ENCODE measurements at places on chromosomes 2 and 18. TPM values are rescaled to one million over a fixed set of nuclear protein-coding genes. Genes with fewer than 3 reads are reported as not detected.
A peak's percentile ranks its signal among the peaks of the same experiment; 100 is the strongest.

Gene DLX1
- total RNA-seq, result 1.4 TPM

- DNase-seq, result no peak
These were observed 85.3 kb downstream of the FEZ2 start for GRCh38 chr2:36512705-36513104.

Gene ARMC9
- 8.8 TPM for total RNA-seq

DNA sequence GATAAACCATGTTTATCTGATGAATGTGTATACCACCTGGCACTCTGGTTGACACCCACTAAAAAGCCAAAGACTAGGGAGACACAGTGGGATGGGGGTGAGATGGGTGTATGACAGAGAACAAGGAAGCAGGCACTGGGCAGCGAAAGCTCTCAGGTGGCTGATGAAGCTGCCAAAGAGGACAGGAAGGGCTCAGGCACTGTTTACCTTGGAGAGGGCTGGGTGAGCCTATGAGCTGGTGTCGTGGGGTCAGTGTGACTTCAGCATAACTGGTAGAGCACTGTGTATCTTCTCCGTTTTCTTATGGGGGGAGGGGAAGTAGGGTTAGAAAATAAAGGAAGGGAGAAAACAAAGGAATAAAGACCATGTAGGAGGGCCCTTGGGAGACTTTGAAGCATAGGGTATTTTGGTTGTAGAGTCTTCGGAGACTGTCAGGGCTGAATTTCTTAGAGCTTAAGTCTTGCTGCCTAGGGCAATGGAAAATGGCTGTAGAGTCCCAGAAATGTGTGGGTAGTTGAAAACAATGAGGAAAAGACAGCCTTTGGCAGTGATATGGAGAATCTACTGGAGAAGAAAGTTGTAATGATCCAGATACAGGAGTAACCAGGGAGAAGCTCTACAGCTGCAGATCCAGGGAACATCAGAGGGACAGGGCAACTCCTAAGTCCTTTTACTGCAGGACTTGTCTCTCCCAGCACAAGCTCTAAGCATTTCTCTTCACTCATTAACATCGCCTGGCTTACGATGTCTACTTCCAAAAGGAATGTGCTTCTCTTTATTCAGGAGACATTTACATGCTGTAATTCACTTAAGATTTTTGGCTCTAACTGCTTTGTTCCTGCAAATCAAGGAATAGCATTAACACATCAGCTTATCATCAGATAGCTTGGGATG, 120.0 kb downstream of the AQP4 start:
- no peak for DNase-seq

DNA sequence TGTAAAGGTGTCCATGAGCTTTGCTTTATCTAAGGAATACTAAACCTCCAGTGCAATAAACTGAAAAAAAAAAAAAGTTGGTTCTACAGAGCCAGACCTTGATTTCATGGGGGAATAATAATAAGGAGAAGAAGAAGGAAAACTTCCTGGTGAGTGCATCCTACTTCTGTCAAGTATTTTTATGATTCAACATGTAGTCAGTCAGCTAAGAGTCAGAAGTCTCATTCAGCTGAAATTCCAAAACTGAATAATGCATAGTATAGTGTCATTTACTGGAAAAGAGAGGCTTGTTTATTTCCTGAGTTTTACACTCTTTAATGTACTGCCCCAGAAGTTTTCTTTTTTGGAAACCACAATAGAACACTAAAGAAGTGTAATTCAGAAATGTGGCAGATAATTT, 77.8 kb upstream of the TACR1 start:
- no peak for DNase-seq

DNA sequence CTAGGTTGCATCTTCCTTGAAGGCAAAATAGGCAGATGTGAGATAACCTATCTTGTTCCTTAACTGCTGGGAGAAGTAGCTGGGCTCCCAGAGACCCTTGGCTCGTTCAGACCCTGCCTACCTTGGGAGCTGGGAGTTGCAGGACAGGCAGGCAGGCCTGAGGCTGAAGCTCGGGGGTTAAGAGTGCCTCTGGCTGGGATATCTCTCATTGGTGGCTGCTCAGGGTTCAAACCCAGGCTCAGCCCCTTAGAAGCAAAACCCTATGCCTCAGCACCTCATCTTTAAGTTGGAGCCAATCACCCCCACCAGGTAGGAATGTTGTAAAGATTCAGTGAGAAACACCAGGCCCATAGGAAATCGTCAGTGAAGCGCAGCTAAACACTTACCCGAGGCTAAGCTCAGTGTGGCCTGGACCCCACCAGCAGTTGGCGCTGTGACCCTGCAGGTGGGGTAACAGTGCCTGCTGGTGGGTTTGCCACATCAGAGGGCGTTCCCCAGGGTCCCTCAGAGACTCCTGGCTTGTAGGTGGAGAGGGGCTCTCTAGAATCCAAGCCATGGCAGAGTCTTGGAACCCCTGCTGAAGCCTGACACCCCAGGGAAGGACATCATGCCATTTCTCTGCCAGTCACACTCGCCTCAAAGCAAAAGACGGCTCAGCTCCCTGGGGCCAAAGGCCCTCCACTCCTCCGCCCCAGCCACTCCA, 54.6 kb upstream of the GPR17 start:
- DNase-seq, result no peak

DNA sequence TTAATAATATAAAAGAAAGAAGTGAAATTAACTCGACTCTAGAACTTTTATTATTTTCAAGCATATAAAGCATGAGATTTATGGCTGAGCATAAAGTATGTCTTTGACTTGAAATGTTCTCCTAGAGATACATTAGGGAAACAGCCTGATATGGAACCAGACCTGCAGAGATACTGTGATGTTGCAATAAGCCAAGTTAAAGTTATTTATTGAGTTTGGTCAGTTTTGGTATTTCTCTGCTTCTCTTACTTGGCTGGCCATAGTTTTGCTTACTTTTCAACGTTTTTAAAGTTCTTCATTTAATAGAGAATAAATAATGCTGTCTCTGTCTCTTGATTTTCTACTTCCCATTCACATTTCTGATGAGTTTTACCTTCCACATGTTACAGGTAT, 76.0 kb downstream of the GFPT1 start:
- DNase-seq, result no peak

- peak; percentile 36 for DNase-seq
These were observed 37.4 kb upstream of the RPL31 start for GRCh38 chr2:100964681-100965169.

Gene TYMS
- 25.0 TPM for total RNA-seq

GRCh38 chr2:5937851-5938565, 245.8 kb downstream of the SOX11 start:
- no peak for DNase-seq

GRCh38 chr2:110157153-110157793, 41.7 kb upstream of the MALL start:
- peak; percentile 73 for DNase-seq

Gene SKOR2
- total RNA-seq, result not detected

- no peak for DNase-seq
These were observed 474.2 kb downstream of the PIK3C3 start for GRCh38 chr18:42429196-42429595.

Gene TSPYL6
- not detected for total RNA-seq

GRCh38 chr2:64857581-64858471, 131.4 kb upstream of the SLC1A4 start:
- peak; percentile 39 for DNase-seq

DNA sequence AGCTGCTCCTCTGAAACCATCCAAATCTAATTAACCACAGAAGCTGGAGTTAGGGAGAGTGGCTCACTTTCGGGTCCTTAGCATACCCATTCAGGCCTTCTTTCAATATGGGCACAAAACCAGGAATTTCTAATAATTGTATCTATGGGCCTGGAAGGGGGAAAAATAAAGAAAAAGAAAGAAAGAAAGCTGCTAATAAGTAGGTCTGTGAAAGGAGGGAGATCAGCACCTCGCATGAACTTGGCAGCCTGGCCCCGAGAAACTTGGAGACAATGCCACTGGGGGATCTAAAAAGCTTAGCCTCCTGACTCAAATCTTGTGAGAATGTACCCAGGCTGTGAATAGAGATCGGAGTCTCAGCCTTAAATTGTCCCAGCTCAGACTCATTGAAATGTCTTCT, 252.1 kb upstream of the SLC14A2 start:
- no peak for DNase-seq

- DNase-seq, result no peak
These were observed 55.8 kb downstream of the ASXL2 start for GRCh38 chr2:25822190-25823117.

Gene CCL20
- total RNA-seq, result 33.2 TPM

- DNase-seq, result no peak
These were observed 5.2 kb downstream of the CNDP2 start for GRCh38 chr18:74501386-74501785.

Gene NR4A2
- 5.9 TPM for total RNA-seq
